Stimulated activated CD8-positive, alpha-beta memory T cell treated with anti-CD3 and anti-CD28 coated beads, Interleukin-15, amount 100 ng/mL, for 1 hour (primary cell): ENCODE measurements at places on chromosomes 13 and 19.

- DNase-seq, result no peak
Measured at GRCh38 chr13:102328909-102329308, 72.9 kb downstream of the FGF14 start.

DNA sequence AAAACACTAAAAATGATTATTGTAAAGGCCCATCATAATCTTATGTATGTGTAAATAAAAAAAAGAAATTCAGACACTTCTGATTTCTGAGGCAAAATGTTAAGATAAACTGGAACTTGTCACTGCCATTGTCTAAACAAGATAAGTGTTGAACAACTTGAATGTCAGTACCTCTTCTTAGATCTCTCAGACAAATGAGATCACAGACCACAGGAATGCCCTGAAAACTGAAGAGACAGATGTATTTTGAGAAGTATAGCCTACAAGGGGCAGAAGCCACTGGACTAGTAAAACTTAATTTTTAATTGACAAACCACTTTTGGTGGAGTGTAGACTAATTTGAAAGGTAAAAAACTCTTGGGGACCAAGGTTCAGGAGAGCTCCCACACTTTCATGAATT, 375.5 kb upstream of the SLITRK5 start:
- no peak for DNase-seq

- DNase-seq, result no peak
Measured at GRCh38 chr19:13356686-13357280, 149.5 kb downstream of the CACNA1A start.

DNA sequence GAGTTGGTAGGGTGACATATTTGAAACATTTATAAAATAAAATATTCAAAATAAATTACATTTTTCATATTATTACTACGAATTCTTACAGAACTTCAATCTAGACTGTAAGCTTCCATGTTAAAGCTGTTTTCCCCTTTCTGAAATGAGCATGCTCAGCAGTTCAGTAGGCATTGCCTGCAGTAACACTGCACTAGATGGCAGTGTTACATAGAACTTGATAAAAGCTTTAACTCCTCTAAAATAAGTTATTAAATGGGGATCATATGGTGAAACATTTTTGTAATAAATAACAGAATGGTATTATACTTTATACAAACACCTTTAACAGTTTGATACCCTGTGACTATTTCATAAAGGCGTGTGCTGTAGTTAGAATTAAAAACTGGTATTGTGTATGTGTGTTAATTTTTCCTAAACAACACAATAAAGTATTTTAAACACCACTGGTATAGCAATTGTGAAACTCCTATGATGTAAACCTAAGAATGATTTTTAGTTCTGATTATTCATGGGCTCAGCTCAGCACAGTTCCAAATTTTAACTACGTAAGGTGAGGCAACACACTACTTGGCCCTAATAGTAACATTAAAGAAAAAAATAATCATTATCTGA, 11.6 kb upstream of the GPR18 start:
- no peak for DNase-seq

DNA sequence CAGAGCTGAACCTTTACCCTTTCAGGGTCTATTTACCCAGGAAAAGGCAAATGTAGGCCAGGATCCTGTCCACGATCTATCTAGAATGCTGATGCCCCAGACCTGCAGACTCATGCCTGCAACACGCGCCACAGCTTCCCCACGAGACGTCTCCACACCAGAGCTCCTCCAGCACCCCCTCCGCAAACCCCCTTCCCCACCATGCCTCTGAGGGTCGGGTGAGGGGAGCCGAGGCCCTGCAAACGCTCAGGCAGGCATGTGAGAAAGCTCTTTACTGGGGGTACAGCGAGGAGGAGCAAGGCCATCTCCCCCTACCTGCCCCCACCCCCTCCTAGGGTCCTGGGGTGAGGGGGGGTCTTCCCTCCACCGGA, 8.9 kb downstream of the DYRK1B start:
- DNase-seq, result no peak

DNA sequence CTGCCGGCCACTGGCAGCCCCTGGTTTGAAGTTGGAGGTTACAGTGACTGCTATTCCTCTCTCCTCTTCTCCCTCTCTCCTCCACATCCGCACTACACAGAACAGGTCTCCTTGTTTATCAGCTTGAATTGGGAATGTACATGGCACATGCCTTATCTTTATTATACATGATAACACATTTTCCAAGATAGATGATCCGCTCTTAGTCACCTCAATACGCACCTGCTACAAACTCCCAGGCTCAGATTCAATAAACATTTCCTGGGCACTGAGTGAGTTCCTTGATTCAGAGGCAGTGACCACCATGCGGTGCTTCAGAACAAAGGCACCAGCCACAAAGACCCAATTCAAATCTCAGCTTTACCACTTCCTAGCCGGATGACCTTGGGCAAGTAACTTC, 227.7 kb downstream of the TSHZ3 start:
- no peak for DNase-seq
